ENCODE measurements at places on chromosomes 13 and 19.

DNA sequence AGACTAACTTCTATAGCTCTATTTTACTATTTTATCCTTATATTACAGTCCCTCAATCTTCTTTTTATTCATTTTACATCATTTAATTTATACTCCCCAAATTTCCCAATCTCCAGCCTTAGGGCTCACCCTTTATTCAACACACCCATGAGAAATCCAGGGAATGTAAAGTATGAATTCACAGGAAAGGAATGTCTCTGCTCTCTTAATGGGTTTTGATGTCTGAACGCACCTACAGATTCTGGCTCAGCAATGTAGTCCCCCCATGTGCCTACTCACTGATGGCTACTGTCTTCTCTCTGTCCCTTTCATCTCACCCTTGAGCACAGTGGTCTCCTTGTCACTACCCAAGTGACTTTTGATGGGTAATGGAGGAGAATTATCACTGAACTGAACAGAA is 32.8 kb downstream of the TNFSF13B start:
- DNase-seq: peak; percentile 30

DNA sequence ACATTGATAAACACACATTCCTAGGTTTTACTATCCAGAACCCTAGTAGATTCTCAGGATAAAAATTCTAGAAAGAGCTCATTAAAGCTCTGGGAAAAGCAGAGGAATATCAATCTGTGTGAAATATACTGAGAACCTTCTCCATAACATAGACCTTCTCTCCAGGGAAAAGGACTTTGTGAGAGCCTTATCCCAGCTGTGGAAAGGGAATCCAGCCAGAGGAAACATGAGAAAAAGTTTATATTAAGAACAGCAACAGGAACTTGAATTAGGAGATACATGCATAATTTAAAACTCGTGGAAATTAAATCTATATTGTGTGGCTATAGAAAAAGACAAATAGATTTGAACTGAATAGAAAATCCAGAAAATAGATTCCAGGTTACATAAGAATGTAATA is 1639.9 kb downstream of the EFNB2 start:
- no peak for DNase-seq

DNA sequence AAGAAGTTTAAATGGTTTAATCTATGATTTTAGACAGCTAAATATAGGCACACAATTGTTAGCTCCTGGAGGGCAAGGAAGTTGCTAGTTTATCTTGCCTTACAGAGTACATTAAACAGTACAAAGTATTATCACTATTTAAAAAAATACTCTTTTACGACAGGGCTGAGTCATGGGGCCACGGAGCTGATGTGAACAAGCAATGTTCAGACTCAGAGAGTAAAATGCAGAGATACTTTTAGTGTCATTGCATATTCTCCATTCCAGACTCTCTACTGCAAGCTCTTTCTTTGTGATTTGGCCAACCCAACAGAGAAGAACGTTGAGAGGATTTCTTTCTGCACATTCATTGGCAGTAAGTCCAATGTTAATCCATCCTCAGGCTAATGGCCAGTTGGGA is 352.4 kb downstream of the SPRY2 start:
- peak; percentile 68 for DNase-seq

GRCh38 chr19:56778351-56778750 is 62.2 kb downstream of the PEG3 start:
- DNase-seq: no peak

- no peak for DNase-seq
Observed at GRCh38 chr13:110576736-110577476, 15.4 kb upstream of the RAB20 start.

GRCh38 chr19:43607238-43608205 is 4.4 kb upstream of the SRRM5 start:
- no peak for DNase-seq

DNA sequence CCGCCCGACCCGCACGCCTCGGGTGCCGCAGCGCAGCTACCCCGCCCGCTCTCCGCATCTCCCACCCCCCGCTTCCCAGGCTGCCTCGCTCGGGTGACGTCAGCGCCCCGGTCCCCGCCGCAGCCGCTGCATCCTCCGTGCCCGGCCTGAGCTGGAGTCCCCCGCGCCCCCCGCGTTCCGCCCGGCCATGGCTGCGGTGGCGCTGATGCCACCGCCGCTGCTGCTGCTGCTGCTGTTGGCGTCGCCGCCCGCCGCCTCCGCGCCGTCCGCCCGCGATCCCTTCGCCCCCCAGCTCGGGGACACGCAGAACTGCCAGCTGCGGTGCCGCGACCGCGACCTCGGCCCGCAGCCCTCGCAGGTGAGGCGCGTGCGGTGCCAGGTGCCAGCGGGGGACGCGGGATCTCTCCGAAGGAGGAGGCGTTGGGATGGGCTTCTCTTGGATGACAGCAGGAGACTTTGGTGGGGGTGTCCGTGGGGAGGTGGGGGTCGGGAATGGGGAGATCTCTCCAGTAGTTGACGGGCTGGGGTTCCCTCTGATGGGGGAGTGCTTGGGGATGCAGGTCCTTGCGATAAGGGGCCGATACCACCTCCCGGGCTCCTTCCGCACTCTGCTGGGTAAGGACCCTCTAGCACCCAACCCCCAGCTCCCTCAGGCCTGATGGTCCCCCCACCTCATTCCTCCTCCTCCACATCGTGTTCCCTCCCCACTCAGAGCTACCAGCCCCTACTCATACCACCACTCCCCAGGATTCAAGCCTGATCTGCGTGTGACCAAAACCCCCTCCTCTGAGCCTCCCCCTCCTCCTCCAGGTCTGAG is at the start of gene TMEM59L:
TMEM59L (plus strand) TSS at position 99 of the 817 bp plus-strand sequence; CDS start at position 188, 89 bp downstream.
- no peak for DNase-seq

GRCh38 chr13:27419328-27419727 is 5.1 kb upstream of the GTF3A start:
- no peak for DNase-seq

DNA sequence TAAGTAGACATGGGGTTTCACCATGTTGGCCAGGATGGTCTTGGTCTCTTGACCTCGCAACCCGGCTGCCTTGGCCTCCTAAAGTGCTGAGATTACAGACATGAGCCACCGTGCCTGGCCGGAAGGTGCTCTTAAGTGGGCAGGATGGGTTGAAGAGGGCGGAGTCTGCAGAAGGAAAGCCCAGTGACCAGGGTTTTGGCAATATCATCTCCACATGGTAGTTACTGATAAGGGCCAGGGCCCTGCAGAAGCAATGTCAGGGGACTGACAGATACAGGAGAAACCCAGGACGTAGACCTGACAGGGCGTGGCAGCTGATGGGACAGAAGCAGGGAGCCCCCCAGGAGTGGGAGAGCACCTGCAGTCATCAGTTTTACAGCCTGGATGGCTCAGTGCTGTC is 45.7 kb upstream of the RNF113B start:
- DNase-seq: no peak

- DNase-seq: no peak
Observed at GRCh38 chr13:42076309-42076713, 27.9 kb downstream of the DGKH start.

DNA sequence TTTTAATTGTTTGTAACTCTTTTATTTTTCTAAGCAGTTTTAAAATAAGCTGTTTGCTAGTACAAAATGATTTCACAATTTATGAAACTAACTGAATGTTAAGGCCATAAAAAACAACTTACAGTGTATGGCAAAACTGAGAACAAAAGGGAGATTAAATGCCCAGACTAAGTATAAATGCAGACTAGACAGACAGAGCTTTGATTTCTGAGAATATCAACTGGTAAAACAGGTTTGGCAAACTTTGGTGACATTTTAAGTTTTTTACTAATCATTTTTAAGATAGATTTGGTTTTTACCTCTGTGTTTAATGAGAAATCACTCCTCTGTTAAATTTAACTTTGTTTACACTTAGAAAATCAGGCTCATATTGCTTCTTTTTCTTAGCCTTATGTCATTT is 127.5 kb upstream of the KLF5 start:
- no peak for DNase-seq

DNA sequence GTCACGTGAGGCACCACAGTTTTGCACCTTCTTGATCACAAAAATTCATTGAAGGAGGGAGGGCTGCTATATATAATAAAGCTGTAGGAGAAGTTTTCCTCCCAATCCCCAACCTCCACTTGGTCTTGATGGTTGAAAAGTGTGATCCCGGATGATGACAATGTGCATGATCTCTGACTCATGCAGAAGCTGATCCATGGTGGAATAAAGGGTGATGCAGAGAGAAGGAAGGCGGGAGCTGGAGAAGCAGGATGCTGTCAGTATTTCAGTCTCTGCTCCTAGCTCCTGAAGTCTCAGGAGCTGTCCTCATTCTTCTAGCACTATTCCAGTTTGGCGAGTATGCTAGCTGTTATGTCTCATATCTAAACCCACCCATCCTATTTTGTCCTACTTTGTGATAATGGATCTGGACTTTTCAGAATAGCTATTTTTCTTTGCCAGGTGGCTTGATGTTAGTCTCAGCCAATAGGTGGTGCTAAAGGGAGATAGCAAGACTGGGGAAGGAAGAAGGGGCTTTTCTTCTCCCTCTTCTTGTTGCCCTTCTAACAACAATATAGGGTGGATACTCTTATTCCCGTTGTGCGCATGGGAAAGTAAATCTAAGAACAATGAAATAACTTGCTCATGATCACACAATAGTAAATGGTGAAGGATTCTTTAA is 65.6 kb upstream of the HTR2A start:
- peak; percentile 72 for DNase-seq

GRCh38 chr19:4455719-4456475 is 1.7 kb downstream of the UBXN6 start:
- peak; percentile 37 for DNase-seq

- DNase-seq: peak; percentile 13
Observed at GRCh38 chr19:2315818-2316353, 7.9 kb upstream of the LINGO3 start.

DNA sequence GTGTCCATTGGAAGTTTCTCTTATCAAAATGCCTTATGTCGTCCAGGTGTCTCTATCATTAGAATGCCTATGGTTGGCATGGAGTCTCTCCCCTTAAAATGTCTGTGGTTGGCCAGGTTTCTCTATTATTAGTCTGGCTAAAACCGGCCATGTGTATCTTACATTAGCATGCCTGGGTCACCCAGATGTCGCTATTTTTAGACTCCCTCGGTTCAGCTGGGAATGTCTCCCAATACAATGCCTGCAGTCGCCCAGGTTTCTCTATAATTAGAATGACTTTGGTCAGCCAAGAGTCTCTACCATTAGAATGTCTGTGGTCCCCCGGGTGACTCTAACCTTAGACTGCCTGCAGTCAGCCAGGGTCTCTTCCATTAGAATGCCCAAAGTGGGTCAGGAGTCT is 1536.1 kb downstream of the UQCRFS1 start:
- no peak for DNase-seq

DNA sequence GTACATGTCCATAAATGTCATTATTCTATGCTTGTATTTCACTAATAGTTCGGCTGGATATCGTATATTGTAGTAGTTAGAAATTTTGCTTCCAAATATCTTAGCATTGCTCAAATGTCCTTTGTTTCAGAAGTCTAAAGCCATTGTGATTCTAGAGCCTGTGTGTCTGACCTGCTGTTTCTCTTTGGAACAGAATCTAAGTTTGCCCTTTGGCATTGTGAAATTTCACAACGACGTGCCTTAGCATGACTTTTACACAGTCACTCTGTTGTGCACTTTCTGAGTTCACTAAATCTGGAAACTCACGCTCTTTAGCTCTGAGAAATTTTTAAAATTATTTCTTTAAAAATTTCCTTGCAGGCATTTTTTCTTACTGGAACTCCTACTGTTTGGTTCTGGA is 152.2 kb downstream of the TBC1D4 start:
- no peak for DNase-seq

DNA sequence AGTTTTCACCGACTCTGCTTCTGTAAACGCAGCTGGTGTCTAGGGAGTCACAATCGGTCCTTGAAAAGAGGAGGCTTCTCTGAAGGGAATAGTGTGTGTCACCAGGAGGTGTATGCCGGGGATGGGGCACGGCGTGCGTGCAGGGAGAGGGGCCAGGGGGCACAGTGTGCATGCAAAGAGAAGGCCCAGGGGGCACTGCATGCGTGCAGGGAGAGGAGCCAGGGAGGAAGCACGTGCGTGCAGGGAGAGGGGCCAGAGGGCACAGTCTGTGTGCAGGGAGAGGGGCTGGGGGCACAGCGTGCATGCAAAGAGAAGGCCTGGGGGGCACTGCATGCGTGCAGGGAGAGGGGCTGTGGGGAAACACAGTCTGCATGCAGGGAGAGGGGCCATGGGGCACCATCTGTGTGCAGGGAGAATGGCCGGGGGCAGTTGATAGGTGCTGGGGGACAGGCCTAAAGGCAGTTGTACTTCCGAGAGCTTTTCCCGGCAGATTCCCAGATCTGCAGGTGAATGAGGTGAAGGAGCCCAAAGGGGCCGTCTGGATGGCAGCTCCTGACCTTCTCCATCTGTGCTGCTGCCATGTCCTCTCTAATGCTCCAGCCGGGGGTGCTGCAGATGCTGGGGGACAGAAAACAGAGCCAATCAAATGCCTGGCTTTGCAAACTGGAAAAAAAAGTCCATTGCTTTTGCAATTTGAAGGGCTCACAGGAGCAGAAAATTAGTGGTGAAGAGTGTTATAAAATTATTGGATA is 36.4 kb downstream of the ATP11A start:
- DNase-seq: no peak

DNA sequence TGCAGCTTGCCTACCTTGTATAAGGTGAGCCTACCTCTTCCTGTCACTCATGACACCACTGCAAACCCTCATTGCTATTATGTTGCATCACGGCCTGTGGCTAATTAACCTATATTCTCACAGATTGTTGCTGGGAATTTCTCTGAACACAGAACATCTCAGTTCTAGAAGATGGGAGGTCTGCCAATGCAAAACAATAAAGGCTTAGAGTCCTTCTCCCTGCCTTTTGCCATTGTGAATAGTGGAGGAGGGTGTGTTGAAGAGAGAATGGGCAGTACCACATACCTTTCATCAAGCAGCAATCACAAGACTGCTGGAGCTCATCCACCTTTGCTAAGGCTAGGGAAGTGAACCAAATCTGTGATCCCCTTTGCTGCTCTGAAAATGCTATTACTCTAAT is 34.4 kb downstream of the WDFY2 start:
- DNase-seq: no peak

GRCh38 chr19:3897936-3898335 is 17.5 kb downstream of the ATCAY start:
- DNase-seq: no peak

DNA sequence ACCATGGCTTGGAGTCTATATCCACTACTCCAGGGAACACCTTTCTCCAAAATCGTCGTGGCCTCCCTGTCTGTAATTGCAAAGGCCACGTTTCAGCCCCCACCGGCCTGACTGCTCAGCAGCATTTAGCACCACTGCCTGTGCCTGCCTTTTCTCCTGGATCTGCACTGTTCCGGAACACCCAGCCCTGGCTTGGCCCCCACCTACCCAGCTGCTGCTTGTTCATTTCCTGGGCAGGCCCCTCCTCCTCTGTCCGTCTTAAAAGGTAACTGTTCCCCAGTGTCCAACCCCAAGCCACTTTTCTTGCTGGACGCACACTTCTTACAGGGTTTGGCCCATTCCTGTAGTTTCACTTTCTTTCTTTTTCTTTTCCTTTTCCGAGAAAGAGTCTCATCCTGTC is 8.5 kb upstream of the SYT5 start:
- DNase-seq: no peak
